Activated T-helper 1 cell treated with anti-CD3 and anti-CD28 coated beads, Interleukin-12 subunit alpha, Interleukin-12 subunit beta, Interleukin-2, Interleukin-4 antibody, amounts not matched to agents 30 ng/mL and 10 ng/mL and 1 ng/mL, durations not matched to agents 14 hours and 24 hours and 36 hours (primary cell): ENCODE measurements at places on chromosomes 6 and 20.

DNA sequence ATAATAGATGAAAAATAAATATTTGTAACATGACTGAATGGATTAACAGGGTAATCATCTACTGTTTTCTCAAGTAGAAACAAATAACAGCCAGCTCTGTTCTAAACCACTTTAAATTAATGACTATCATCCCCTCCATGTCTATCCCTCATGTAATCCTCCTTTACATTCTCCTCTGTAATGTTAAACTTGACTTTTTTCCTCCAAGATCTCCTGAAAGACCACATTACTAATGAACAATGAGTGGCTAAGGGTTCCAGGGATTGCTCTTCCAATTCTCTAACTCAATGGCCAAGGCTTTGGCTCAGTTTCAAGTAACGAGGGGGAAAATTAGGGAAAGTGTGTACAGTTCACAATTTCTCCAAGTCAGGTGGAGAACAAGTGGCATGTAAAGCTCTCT lies 37.6 kb upstream of the FBXL4 start:
- DNase-seq = no peak

GRCh38 chr20:51447097-51447764 lies 95.3 kb downstream of the NFATC2 start:
- DNase-seq = no peak

GRCh38 chr6:169213814-169214520 lies 39.7 kb downstream of the THBS2 start:
- no peak for DNase-seq

DNA sequence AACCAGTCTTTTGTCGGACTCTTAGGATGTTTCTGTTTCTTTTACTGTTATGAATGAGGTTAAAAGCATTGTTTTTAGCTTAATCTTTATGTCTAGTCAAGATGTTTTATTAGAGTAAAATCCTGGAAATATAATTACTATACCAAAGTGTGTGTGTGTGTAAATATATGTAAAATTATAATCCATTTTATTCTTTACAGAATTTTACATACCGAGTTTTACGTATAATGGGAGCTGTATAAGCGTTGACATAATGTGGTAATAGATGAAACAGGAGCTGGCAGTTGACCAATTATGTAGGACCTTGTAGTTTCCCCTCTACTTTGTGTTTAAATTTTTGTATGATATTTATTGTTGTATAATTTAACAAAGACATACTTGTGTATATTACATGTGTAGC lies 16.7 kb downstream of the MAP3K4 start:
- no peak for DNase-seq

GRCh38 chr20:31418307-31418706 lies 12.3 kb upstream of the DEFB121 start:
- DNase-seq = no peak

DNA sequence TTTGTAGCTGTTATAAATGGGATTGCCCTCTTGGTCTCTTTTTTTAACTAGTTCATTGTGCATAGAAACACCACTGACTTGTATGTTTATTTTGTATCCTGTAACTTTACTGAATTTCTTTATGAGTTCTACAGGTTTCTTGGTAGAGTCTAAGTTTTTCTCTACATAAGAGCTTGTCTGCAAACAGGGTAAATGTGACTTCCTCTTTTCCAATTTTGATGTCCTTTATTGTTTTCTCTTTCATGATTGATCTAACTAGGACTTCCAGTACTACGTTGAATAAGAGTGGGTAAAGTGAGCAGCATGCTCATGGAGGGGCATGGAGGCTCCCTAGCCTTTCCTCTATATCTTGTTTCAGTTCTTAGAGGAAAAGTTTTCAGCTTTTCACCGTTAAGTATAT lies 3.0 kb upstream of the WFDC10A start:
- DNase-seq = no peak

GRCh38 chr6:161319231-161319630 lies 45.4 kb upstream of the AGPAT4 start:
- no peak for DNase-seq

DNA sequence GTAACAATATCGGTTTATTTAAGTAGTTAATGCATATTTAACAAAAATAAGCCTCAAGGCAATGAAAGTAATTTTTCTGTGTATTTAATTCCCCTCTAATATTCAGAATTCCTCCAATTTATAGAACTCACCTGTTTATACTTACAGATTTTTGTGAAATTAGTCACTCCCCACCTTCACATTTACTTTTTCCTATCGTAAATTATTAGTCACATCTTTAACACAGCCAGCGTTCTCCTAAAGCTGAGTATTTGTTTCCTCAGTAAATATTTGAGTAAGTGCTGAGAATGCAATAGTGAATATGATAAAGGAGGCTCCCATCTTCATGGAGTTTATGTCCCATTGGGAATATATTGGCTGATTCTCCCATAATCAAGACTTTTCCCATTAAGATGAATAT lies 88.0 kb downstream of the SYCP2 start:
- DNase-seq = no peak

GRCh38 chr6:133591275-133591674 lies 297.6 kb upstream of the TCF21 start:
- no peak for DNase-seq

- no peak for DNase-seq
Observed at GRCh38 chr6:71349395-71349794, 60.8 kb downstream of the OGFRL1 start.

- no peak for DNase-seq
Observed at GRCh38 chr6:35500782-35501181, 3.9 kb upstream of the TEAD3 start.

DNA sequence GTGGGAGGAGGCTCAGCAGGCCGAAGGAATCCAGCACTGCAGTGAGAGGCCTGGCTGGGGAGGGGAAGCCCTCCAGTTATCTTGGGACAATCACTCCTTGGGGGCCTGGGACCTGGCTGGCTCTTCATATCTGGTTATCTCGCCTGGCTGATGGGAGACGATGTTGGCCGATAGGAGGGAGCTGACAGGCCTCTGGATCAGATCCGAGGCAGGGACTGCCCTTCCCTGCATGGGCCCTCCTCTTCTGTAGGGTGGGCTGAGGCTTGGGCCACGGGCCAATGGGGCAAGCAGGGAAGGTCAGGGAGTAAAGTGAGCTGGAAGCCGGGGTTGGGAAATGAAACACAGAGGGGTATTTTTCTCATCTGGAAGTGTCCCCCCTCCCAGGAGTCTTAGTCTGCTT lies 25.2 kb downstream of the MANBAL start:
- DNase-seq = no peak

DNA sequence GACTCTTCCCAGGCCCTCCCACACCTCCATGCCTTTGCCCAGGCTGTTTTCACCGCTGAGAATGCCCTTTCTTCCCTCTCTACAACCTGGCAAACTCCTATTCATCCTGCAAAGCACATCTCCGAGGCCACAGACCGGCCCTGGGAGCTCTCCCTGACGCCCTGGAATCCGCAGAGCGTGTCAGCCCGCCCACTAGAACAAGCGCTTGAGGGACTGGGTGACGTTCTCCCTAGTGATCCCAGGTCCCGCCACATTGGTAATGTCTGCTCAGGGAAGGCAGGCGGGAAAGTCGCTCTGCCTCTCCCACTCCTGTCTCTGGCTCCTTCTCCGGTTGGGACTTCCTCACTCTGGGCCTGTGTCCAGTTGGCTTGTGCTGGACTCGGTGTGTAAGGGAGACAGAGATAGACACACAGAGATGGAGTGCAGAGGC lies 61.6 kb downstream of the SRC start:
- no peak for DNase-seq

- no peak for DNase-seq
Observed at GRCh38 chr20:50471231-50471630, 39.0 kb upstream of the PTPN1 start.

DNA sequence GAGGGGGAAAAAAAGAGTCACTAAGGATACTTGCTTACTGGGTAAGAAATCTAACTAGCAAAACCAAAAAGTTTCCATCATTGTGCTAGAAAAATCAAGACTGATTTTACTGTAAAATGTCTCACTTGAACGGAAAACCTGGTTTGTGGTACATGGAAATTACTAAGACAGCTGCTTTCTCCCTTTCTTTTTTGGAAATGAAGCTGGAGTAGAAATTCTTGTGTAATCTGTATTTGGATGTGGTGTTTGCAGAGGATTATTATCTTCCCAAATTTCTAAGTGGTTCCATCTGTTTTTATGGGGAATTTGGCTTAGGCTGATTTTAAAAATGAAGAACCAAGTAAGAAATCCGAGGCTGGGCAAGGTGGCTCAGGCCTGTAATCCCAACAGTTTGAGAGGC lies 20.4 kb downstream of the EPB41L2 start:
- no peak for DNase-seq

GRCh38 chr6:45474376-45474775 lies 96.6 kb upstream of the SUPT3H start:
- no peak for DNase-seq

DNA sequence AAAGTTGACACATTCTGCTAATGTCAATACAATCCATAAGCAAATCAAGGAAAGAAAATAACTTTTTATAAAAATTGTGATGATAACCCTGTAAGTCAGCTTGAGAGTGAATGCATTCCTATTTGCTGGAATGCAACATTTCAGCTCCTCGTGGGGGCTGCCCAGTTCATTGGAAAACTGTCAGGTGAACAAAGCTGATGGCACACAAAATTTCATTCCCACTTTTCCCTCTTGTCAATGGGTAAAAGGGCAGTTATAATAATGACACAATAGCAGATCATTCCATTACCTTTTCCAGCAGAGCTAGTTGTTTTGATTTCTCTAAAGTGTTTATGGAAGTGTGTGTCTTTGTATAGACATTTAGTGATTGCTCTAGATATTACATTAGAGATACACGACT lies 1124.6 kb upstream of the MAP3K7 start:
- DNase-seq = no peak

GRCh38 chr6:108797951-108798669 lies 50.1 kb upstream of the ARMC2 start:
- DNase-seq = no peak

DNA sequence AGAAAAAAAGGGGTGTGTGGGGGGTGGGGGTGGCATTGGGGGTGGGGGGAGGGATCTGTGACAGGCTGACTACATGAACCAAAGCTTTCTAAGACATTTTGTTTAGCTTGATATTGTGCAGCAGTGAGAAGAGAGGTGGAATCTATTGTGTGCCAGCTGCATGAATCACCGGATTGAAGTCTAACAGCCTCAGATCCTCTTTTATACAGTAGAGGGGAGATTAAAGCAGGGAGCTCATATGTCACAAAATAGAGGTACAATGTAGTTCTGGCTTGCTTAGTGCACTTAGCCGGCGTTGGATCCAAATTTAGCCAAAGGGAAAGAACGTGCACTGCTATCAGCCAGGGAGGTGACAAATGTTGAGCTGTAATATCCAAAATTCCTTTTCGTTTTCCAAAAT lies 404.2 kb upstream of the CITED2 start:
- DNase-seq = no peak

DNA sequence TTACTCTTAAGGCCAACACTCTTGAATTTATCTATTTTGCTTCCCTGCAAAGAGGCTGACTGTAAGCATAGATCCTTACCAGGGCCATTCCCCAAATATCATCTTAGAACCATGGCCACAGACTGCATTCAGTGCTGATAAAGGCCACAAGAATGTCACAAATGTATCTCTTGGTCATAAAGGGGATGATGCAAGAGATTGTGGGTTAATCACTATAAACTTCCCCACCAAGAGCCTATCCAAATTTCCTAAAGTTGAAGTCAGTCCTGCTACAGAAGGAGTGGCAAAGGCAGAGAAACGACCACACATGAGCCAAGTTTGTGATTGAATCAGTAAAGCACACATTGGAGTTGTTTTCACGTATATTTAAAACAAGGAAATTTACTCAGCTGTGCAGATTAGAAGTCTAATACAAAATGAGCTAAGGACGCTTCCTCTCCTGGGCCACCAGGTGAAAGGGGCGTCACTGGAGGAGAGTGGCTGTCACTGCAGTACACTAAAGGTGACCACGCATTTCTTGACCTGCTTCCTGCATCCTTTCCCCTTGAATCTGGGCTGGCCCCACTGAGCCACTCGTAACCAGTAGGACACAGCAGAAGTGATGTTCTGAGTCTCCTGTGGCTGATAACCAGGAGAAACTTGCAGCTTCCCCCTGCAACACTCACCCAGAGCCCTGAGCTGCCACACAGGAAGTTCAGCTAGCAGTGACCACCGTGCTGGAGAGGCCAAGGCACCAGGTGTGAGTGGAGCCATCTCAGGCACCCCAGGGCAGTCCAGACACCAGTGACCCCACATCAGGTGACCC lies 181.9 kb downstream of the SYNDIG1 start:
- no peak for DNase-seq
